NCI-H510A treated with DMSO at 0.1 percent for 48 hours (cell line): ENCODE measurements at places on chromosomes 16 and 17.

GRCh38 chr17:15351925-15352324 is 10.5 kb upstream of the TEKT3 start:
- DNase-seq, result no peak

DNA sequence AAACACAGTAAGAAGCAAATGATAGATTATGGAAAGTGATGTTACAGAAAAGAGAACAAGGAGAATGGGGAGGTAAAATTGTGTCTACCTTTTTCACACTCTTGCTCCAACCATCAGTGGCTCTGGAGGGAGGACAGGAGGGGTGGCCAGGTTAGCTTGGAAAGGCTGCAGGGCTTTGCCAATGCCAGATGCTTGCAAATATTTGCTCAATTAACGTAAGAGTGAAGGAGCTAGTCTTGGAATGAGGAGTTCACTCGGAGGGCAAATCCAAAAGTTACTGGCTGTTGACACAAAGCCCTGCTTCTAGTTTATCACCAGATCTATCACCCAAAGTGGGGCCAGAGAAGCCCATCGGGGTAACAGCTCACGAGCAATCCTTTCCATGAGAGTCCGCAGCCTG is 7.4 kb upstream of the TNRC6C start:
- DNase-seq, result no peak

DNA sequence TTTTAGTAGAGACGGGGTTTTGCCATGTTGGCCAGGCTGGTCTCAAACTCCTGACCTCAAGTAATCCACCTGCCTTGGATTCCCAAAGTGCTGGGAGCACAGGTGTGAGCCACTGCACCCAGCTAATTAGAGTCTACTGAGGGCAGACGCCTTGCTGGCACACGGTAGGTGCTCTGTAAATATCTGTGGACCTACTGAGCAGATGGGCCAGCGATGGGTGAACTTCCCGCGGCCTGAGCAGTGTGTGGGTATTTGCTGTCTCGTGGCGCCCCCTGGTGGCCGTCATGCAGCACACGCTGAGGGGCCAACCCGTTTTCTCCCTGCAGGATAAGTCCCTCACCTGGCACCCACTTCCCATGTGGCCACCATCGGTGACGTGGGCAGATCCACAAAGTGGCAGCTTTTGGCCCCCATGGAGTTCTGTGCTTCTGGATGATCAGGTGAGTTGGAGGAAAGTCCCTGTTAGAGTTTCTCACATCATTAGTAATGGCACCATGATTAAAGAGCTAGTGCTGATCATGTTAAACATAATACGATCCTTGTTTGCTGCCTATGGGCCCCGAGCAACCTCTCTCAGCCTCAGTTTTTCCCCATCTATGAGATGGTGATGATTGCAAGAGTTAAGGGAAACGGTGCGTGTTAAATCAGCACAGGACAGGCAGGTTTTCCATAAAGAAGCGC is 40.7 kb downstream of the ZDHHC7 start:
- DNase-seq, result peak; percentile 12

- DNase-seq, result no peak
These were observed 45.8 kb downstream of the RPA1 start for GRCh38 chr17:1875597-1875996.

- no peak for DNase-seq
These were observed 156.4 kb downstream of the ZNF18 start for GRCh38 chr17:11840831-11841230.

GRCh38 chr16:55539049-55539448 is 27.4 kb upstream of the CAPNS2 start:
- no peak for DNase-seq

- no peak for DNase-seq
These were observed 323.3 kb downstream of the BCAS3 start for GRCh38 chr17:61000911-61001310.

GRCh38 chr17:29358416-29358815 is 31.7 kb upstream of the TAOK1 start:
- no peak for DNase-seq

- no peak for DNase-seq
These were observed 6.6 kb downstream of the C1QTNF8 start for GRCh38 chr16:1089439-1089821.

DNA sequence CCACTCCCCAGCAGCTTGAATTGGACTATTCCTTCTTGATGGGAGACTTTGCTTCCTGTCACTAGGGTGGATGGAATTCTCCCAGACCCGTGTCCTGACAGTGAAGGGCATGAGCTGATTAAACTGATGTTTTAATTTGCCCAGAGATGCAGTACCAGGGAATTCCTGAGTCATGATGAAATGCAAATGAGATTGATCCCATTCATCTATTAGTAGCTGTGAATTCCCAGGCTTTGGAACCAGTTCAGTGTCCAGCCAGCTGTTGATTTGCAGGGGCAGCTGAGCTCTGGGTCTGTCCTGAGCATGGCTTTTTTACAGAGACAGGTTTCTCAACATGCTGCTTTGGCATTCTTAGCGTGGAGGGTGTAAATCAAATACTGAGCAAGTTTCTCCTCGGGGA is 157.9 kb downstream of the PITPNC1 start:
- no peak for DNase-seq

- DNase-seq, result no peak
These were observed 58.0 kb downstream of the PITPNC1 start for GRCh38 chr17:67435122-67435521.

- no peak for DNase-seq
These were observed 32.9 kb downstream of the KSR1 start for GRCh38 chr17:27489045-27489715.

DNA sequence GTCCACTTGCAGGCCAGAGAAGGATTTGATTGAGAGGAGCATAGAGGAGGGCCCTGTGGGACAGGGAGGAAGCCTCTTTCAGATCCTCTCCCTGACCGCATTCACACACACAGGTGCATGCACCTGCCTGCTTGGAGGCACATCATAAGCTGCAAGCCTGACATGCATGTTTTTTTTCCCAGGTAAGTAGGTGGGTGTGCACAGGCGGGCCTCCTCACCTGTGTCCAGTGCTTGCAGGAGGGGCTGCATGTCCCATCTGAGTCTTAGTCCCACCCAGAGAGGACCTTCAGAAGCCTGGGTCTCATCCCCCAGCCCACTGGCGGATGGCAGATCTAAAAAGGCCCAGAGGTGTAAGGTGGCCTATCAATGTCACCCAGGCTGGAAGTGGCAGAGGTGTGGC is 130.8 kb downstream of the TMEM132E start:
- DNase-seq, result no peak

DNA sequence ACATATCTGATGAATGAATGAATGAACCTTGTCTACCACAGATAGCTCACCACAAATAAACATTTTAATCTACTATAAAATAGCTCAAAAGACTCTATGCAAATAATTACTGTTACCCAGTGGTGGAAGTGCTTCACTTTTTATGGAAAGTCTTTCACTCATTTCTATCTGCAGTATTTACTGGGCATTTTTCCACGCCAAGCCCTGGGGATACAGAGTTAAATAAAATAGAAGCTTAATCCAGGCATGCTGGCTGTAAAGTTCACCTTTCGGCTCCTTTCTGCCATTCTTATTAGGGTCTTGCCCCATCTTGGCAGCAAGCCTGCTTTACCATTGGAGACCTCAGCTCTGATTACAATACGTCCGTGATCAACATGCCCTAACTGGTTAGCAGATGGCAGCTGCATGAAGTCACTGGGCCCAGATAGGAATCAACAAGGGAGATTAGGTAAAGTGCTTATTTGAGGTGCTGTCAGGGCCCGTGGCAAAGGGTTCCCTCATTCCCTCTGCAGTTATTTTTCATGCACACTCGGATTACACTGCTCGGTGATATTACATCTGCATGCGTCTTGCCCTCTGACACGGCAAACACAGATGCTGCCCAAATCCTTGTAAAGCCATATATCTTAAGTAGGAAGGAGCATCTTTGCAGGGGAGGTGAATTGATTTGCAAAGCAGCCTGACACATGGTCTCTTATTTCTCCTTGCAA is 648.9 kb downstream of the WWOX start:
- DNase-seq, result peak; percentile 45

DNA sequence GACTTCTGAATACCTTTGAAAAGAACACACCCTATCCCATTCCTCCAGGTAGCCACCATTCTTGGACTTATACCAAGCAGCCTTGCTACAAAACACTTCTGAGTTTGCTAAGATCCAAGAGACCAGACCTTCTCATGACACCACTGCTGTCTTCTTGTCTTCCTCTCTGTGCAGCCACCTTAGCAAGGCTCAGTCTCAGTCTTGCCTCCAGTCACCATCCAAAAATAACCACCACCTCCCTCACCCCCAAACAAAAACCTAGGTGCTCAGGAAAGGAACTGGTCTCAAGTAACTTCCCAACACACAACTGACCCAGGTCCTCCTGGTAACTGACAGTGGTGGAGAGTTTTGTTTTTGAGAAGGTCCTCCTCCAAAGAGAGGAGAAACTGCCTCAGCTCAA is 90.9 kb upstream of the CORO6 start:
- no peak for DNase-seq

GRCh38 chr17:18167421-18167820 is 16.2 kb upstream of the ALKBH5 start:
- DNase-seq, result peak; percentile 40

DNA sequence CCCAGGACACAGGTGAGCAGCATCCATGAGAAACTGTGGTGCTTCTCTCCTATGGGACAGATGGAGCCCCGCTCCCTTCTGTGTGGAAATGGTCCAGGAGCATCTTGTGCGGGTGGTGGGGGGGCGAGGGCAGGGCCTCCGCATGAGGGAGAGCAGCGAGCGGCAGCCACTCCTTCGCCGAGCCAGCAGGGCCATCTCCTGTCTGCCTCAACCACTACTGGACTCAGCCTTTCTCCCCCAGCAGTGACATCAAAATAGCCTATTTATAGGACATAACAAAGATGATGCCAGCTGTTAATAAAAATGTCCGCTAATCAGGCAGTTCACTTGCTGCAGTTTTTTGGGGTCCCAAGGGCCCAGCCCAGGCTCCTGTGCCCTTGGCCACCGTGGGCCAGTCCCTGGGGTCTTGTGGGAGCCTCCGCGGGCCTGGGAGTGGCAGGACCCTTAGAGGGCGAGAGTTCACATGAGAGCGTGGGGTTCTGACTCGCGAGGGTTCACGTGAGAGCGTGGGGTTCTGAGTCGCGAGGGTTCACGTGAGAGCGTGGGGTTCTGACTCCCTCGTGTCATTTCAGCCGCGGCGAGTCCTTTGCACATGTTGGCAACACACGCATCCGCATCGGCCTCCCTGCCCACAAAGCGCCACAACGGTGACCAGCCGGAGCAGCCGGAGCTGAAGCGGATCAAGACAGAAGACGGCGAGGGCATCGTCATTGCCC is 47.4 kb downstream of the WDR45B start:
- DNase-seq, result no peak

GRCh38 chr16:88638323-88639230 is at the start of gene IL17C:
Gene IL17C, plus strand, starts transcription at chr16:88638572. Its CDS starts 70 bp downstream, at chr16:88638642.
- DNase-seq, result peak; percentile 78

- DNase-seq, result no peak
These were observed 63.4 kb downstream of the CLEC16A start for GRCh38 chr16:11007714-11008280.

- DNase-seq, result peak; percentile 89
These were observed 114.0 kb downstream of the CMIP start for GRCh38 chr16:81558444-81559175.

DNA sequence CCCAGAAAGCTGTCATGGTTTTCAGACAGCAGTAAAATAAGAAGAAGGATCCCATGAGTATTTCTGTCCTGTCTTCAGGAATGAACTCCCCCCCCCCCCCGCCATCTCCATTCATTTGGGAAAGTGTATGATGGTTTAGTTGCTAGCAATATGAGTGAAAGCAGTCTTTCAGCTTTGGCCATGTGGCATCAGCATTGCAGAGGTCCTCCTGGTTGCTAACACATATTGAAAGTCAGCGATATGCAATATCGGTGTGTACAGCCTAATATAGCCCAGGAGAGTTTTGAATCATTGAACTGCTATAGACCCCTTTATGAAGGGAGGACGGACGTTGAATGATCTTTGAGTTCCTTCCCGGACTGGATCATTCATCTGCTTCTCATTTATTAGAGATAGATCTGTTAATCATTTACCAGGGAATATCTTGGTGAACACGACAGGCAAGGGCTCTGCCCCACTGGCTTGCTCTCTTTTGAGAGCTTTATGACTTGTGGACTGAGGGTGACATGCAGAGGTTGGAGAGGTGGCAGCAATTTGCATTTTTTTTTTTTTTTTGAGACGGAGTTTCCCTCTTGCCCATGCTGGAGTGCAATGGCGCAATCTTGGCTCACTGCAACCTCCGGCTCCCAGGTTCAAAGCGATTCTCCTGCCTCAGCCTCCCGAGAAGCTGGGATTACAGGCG is 25.2 kb downstream of the DEF8 start:
- no peak for DNase-seq

DNA sequence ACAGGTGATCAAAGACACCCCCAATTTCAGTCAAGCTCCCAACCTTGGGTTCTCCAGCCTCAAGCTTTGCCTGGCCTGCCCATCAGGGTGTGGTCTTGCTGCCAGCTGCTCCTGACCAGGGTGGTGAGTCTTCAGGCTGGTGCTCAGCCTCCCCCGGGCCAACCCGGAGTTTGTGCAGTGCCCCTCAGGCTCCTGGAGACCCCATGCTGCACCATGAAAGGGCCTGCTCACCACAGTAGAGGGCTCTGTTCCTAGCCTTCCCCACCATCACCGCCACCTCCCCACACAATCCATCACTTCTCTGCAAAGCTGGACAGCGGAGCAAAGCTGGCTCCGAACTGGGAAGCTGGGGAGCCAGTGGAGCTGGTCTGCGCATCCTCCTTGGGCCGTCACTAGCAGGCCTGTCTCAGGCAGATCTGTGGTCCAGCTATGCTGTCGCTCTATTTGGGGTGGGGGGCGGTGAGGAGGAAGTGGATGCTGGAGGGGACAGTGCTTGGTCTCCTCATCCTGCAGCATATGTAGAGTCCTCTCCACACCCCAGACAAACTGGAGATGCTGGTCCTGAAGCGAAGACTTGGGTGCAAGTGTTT is 88.5 kb upstream of the RPL38 start:
- DNase-seq, result no peak

DNA sequence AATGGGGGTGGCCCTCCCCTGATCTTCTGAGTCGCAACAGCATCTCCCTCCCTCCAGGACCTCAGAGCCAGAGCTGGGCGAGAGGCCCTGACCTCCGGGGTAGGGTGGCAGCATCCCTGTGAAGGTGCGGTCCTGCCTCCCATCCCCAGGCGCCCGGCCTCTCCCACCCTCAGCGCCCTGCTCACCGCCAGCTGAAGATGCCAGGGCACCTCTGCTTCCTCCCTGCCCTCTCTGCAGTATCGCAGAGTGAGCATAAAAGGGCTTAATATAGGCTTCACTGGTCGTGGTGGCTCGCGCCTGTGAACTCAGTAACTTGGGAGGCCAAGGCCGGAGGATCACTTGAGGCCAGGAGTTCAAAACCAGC is 10.7 kb upstream of the MPP2 start:
- DNase-seq, result no peak
